CD8-positive, alpha-beta memory T cell (primary cell): ENCODE measurements at places on chromosomes 2 and 18. TPM values are rescaled to one million over a fixed set of nuclear protein-coding genes. Genes with fewer than 3 reads are reported as not detected.

The CDKL4 gene
- not detected for polyA plus RNA-seq

The C2orf72 gene
- polyA plus RNA-seq, result not detected

The MC2R gene
- polyA plus RNA-seq, result not detected

The TUBA3D gene
- 0.14 TPM for polyA plus RNA-seq

DNA sequence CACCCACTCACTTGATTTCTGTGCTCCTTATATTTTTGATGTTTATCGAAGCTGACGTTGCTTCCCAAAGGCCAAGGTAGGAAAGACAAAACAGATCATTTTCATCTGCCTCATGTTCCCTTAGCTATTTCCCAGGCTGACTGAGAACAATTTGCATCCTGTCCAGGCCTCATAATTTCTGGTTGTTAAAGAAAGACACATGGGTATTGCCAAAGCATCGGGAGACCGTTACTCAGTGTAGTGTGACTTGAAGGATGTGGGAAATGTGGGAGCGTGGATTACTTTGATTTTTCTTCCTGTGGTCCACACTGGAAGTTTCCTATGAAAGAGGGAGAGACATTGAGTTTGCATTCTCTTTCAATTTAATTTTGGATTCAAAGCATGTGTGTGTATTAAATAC is 204.6 kb downstream of the TRIB2 start:
- no peaks in the 10 kb centered on the region for H3K27me3 ChIP-seq
- no peaks in the 10 kb centered on the region for H3K36me3 ChIP-seq
- H3K27ac ChIP-seq, result no peak overlapping the region
- no peaks in the 10 kb centered on the region for H3K4me1 ChIP-seq
- no peak for DNase-seq
- no peak overlapping the region for H3K4me3 ChIP-seq

DNA sequence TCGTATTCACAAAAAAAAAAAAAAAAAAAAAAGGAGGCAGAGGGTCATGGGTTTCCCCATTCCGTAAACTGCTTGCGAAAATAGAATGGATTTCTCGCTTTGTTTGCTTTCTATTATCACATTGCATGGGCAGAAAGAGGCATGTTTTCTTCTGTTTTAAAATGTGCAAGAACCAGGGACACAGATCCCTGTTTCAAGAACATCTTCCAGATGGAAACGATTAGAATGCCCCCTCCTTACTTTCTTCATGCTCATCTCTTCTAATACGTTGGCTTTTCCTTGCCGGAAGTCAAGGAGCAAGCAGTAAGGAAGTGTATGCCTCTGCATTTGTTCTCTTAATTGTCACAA is 51.0 kb upstream of the ZNF516 start:
- no peak for DNase-seq
- H3K4me3 ChIP-seq, result no peak overlapping the region
- H3K4me1 ChIP-seq, result no peaks in the 10 kb centered on the region
- no peaks in the 10 kb centered on the region for H3K27me3 ChIP-seq
- H3K36me3 ChIP-seq, result no peaks in the 10 kb centered on the region

DNA sequence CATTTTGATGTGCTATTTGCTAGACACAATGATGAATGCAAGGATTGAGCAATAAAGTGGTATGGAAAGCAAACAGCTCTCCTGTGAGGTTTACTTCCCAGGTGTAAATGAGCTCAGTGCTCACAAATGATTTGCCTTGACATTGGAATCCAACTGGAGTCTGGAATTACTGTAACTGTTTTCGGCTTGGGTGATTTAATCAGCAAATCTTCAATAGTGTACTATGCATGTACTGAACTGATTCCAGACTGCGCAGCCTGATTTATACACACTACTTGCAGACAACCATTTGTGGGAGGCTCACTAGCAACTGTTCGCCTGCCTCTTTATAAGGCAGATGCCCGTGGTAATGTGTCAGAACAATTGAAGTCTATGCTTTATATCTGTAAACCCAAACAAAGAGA is 27.9 kb upstream of the SOX11 start:
- no peak for DNase-seq
- H3K36me3 ChIP-seq, result no peaks in the 10 kb centered on the region
- H3K4me3 ChIP-seq, result no peak overlapping the region
- no peaks in the 10 kb centered on the region for H3K4me1 ChIP-seq
- no peak overlapping the region for H3K27ac ChIP-seq
- H3K27me3 ChIP-seq, result no peaks in the 10 kb centered on the region

GRCh38 chr2:210997373-210997772 is 441.0 kb downstream of the CPS1 start:
- H3K4me3 ChIP-seq, result no peak overlapping the region
- DNase-seq, result no peak
- no peak overlapping the region for H3K27ac ChIP-seq
- H3K4me1 ChIP-seq, result no peaks in the 10 kb centered on the region

- no peak overlapping the region for H3K4me3 ChIP-seq
- peak; percentile 31 for DNase-seq
- H3K27ac ChIP-seq, result no peak overlapping the region
- no peaks in the 10 kb centered on the region for H3K27me3 ChIP-seq
- H3K36me3 ChIP-seq, result no peaks in the 10 kb centered on the region
Observed at GRCh38 chr2:113700186-113700841, 56.1 kb downstream of the SLC35F5 start.

GRCh38 chr2:3500326-3500899 is 18.9 kb downstream of the ADI1 start:
- H3K27ac ChIP-seq, result no peak overlapping the region
- no peak overlapping the region for H3K4me3 ChIP-seq
- no peaks in the 10 kb centered on the region for H3K4me1 ChIP-seq
- no peak for DNase-seq
- peaks cover 17% of the 10 kb centered on the region for H3K36me3 ChIP-seq

DNA sequence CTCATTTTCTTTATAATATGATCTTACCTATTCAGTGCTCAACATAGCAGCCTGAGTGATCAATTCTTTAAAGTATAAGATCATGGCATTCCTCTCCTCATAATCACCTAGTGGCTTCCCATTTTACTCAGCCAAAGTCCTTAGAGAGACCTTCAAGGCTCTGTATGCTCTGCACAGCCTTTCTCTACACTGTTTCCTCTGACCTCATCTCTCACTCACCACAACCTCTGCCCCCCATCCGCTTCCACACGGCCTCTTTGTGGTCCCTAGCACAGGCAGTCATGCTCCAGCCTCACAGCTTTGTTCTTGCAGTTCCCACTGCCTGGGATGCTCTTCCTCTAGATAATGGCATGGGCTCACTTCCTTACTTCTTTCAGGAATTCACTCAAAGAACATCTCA is 109.2 kb downstream of the HIBCH start:
- DNase-seq, result no peak
- H3K4me3 ChIP-seq, result no peak overlapping the region
- H3K4me1 ChIP-seq, result no peaks in the 10 kb centered on the region

DNA sequence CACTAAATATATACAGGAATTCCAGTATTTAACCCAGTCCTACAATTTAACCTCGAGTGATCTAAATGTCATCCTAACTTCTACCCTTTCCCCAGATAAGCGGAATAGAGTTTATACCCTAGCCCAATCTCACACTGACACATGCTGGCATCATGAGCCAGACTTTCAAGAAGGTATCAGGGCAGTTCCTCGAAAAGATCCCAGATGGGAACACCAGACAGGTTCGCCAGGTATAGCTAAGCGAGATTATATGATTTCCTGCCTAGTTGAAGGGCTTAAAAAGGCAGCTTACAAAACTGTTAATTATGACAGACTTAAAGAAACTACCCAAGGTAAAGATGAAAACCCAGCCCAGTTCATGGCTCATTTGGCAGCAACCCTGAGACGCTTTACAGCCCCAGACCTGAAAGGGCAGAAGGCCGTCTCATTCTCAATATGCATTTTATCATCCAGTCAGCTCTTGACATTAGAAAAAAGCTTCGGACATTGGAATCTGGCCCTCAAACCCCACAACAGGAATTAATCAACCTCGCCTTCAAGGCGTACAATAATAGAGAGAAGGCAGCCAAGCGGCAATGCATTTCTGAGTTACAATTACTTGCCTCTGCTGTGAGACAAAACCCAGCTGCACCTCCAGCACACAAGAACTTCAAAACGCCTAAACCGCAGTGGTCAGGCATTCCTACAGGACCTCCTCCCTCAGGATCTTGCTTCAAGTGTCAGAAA is 668.2 kb upstream of the PKDCC start:
- H3K4me1 ChIP-seq, result no peaks in the 10 kb centered on the region
- no peak overlapping the region for H3K4me3 ChIP-seq
- DNase-seq, result no peak
- no peaks in the 10 kb centered on the region for H3K27me3 ChIP-seq

- no peaks in the 10 kb centered on the region for H3K4me1 ChIP-seq
- H3K4me3 ChIP-seq, result no peak overlapping the region
- H3K36me3 ChIP-seq, result no peaks in the 10 kb centered on the region
- H3K27me3 ChIP-seq, result no peaks in the 10 kb centered on the region
Observed at GRCh38 chr2:212940816-212941215, 210.6 kb downstream of the IKZF2 start.

GRCh38 chr2:226497146-226497909 is 302.3 kb downstream of the IRS1 start:
- no peak for DNase-seq
- H3K36me3 ChIP-seq, result no peaks in the 10 kb centered on the region
- no peaks in the 10 kb centered on the region for H3K27me3 ChIP-seq
- no peak overlapping the region for H3K4me3 ChIP-seq
- H3K27ac ChIP-seq, result no peak overlapping the region
- H3K4me1 ChIP-seq, result no peaks in the 10 kb centered on the region

GRCh38 chr2:159272156-159272555 is 14.3 kb downstream of the WDSUB1 start:
- no peak overlapping the region for H3K4me3 ChIP-seq
- H3K4me1 ChIP-seq, result no peaks in the 10 kb centered on the region
- no peaks in the 10 kb centered on the region for H3K36me3 ChIP-seq
- DNase-seq, result no peak
